ENCODE measurements at places on chromosomes 6 and 20. TPM values are rescaled to one million over a fixed set of nuclear protein-coding genes. Genes with fewer than 3 reads are reported as not detected.

GRCh38 chr6:106446983-106447382 is 86.5 kb downstream of the CRYBG1 start:
- no peak for DNase-seq

The TRIM10 gene
- 2.7 TPM for total RNA-seq

GRCh38 chr20:2399390-2399789 is 18.7 kb downstream of the TGM6 start:
- DNase-seq = no peak

DNA sequence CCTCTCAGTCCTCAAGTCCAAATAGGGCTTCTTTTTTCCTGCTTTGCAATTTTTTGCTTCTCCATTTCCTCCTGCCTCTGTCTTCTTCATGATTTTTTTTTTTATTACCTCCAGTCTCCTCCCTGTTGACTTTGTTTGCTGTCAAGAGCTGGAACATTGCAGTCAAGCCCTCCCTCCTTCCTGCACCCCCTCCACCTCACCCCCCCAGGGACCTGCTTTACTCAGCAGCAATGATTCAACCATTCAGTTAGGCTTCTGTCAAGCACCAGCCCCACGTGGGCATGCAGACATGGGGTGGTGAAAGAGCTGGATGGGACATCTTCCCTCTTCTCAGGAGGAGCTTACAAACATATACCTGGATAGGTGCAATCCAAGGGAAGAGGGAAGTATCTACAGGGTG is 142.4 kb downstream of the LRFN2 start:
- DNase-seq = peak; percentile 17

GRCh38 chr6:137951064-137951597 is 84.1 kb downstream of the TNFAIP3 start:
- no peak for DNase-seq

GRCh38 chr6:159134701-159135364 is 34.4 kb upstream of the FNDC1 start:
- peak; percentile 80 for DNase-seq

DNA sequence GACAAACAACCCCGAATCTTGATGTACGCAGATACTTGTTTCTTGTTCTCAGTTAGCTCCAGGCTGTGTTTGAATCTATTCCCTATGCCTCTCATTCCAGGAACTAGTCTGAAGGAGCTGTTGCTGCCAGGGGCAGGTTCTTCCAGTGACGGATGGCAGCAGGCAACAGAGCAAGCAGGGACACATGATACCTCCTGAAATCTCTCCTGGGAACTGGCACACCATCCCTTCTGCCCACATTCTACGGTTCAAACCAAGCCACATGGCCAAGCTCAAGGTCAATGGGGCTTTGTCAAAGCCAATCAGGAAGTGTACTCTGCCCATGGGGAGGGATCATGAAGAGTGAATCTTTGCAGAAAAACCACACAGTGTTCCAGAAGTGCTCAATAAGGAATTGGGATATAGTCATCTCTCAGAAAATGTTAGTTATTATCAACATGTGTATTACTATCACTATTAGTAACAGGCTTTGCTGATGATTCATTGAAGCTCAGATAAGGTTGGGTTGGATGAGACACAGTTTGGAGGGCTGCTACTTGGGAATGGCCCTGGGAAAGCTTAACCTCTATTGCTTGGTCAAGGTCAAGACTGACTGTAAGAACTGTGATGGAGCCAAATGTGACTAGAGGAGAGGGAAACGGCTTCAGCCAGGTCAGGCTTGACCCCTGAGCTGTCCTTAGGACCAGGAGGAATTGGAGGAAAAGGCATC is 454.9 kb downstream of the PTPRT start:
- DNase-seq = no peak

The SSTR4 gene
- total RNA-seq = not detected

The NOX3 gene
- not detected for total RNA-seq

The ANKRD66 gene
- not detected for total RNA-seq

GRCh38 chr6:159679091-159680077 is 13.7 kb downstream of the SOD2 start:
- no peak for DNase-seq

The CDC25B gene
- total RNA-seq = 58.7 TPM

GRCh38 chr6:30690403-30691207 is at the start of gene NRM:
NRM (minus strand) TSS chr6:30690984; CDS start chr6:30690974, 10 bp downstream.
- peak; percentile 90 for DNase-seq

DNA sequence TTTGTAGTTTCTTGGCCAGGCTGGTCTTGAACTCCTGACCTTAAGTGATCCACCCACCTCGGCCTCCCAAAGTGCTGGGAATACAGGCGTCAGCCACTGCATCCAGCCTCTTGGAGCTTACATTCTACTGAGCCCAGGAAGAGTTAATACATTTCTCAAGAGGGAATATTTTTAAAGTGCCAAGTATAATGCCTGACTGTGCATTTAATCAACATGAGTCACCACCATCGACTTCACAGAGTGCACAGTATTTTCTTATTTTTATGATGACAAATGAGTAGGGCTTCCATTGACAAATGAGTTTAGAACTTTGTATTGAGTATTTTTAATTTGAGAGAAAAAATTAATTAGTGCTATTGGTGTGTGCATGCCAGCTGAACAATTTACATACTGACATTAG is 72.2 kb downstream of the SASH1 start:
- DNase-seq = no peak

- DNase-seq = no peak
Measured at GRCh38 chr6:16982807-16983206, 119.0 kb upstream of the STMND1 start.

DNA sequence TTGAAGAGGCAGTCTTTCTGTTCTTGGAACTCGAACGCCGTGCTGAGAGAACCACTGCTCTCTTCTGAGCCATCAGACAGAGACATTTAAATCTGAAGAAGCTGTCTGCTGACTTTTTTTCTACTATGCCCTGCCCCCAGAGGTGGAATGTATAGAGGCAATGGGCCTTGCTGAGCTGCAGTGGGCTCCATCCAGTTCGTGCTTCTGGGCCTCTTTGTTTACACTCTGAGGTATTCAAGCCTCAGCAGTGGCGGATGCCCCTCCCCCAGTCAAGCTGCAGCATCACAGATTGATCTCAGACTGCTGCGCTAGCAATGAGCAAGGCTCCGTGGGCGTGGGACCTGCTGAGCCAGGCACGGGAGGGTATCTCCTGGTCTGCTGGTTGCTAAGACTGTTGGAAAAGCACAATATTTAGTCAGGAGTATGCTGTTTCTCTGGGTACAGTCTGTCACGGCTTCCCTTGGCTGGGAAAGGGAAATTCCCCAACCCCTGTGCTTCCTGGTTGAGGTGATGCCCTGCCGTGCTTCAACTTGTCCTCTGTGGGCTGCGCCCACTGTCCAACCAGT is 526.8 kb downstream of the CD109 start:
- no peak for DNase-seq

The WFDC12 gene
- total RNA-seq = not detected

The FRMD1 gene
- 86.4 TPM for total RNA-seq

The MCHR2 gene
- not detected for total RNA-seq

The CST5 gene
- not detected for total RNA-seq

GRCh38 chr20:62606551-62607201 is 35.6 kb upstream of the SLCO4A1 start:
- peak; percentile 28 for DNase-seq

DNA sequence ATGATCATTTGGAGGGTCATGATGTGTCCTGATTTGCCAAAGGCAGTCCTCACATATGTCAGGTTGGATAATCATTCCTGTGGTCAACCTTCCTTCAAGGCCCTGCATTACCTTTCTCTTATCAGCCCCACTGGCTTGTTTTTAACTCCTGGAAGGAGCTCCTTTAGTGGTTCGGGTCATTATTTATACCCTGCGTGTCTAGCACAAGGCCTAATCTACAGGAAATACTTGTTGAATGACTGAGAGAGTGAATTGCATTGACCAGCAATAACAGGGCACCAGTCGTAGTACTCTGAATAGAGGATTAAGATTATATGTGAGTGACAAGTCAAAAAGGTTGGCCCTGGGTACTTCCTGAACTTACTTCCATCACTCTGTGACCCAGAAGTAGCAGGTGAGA is 4.5 kb downstream of the HIVEP2 start:
- DNase-seq = no peak

GRCh38 chr6:27757307-27757706 is 154.9 kb downstream of the OR2B2 start:
- DNase-seq = peak; percentile 70

GRCh38 chr6:25627001-25627400 is 25.0 kb upstream of the SCGN start:
- no peak for DNase-seq

The UNC5CL gene
- 2.5 TPM for total RNA-seq

The PLCB4 gene
- total RNA-seq = 31.0 TPM

GRCh38 chr20:62706344-62706743 is 2.3 kb upstream of the NTSR1 start:
- DNase-seq = no peak

GRCh38 chr6:33988121-33989015 is 157.5 kb downstream of the GRM4 start:
- DNase-seq = peak; percentile 55

- DNase-seq = no peak
Measured at GRCh38 chr6:151254451-151255081, 14.8 kb downstream of the AKAP12 start.

DNA sequence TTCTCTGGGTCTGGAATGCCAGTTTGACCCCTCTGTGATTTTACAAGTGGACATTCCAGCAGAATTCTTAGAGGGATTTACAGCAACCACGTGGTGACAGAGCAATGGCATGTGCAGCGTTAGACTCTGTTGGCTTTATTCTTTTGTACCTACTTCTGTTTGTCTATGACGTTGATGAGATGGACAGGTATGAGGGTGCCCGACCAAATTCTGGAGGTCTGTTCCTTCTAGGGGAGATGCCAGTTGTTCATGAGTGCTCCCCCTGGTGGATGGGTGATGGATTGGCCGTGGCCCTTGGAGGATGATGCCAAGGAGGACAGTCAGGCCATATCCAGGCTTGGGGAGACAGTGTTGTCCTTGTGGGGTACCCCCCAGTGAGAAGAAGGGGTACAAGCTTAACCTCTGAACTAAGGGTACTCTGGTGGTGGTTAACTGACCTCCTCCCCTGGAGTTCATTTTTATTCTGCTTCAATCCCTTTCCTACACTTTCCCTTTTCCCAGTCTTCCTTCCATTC is 198.6 kb downstream of the DTNBP1 start:
- peak; percentile 47 for DNase-seq

DNA sequence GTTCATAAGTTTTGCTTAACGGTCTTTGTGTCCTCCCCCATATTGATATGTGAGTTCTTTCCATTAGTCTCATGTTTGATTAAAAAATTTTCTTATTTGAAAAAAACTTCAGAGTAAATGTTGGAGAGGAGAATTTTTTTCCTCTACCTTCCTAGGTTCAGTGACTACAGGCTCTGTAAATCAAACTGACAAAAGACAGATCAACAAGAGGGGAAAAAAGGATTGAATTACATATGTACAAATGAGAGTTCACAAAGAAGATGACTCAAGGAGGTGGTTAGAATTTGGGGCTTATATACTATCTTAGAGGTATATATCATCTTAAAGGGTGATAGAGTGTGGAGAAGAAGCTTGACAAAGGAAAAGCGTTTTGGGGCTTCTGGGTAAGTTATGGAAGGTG is 5.6 kb downstream of the TMC2 start:
- no peak for DNase-seq

DNA sequence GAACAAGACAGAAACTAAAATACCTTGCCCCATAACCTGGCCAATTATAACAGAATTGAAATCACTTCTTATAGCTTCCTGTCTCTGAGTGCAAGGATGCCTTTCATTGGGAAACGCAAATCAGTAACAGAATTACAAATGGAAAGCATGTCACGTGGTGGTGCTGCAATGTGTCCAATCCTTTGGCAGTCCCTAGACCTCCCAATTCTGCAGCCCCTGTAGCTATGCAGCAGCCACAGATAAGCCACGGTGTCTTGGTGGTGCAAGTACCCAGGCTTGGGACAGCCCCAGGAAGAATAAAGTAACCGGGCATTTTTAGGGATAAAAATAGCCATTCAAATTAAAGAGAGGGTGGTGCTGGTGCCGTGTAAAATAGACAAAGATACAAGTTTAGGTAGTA is 134.6 kb upstream of the CCN2 start:
- DNase-seq = no peak

The TFAP2A gene
- not detected for total RNA-seq

DNA sequence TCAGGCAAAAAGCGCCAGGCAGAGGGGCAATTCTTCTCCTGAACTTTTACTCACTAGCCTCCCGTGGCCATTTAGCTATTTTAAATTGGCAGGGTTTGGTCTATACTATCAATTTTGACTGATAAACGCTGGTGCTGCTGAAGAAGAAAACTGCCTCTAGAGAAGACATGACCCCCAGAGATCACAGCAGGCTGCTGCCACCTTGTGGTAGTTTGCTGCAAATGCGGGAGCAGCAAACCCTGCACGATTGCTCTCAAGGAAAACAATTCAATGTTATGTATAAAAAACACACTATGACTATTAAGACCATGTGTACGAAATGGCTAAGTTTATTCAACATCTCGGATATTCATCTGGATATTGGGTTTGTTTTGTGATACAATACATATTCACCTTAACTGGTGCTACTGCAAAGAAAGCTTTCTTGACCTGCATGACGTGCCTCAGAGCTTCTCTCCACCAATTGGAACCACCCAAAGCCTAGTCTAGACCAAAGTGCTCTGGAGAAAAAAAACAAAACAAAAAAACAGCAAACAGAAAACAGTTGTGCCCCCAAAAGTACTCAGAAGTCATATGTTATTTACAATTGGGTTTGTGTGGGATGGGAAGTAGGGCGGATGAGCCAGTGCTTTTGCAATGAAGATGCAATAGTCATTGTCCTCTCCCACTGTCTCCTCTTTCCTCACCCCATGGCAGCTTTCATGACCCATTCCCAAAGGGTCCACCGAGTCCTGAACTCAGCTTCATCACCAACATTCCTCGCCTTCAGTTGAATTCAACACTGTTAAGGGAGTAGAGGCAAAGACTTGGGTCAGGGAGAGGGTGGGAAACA is 19.6 kb upstream of the IL17F start:
- peak; percentile 58 for DNase-seq

The ALDH5A1 gene
- total RNA-seq = 8.4 TPM

- no peak for DNase-seq
Measured at GRCh38 chr20:10634683-10635411, 39.0 kb downstream of the JAG1 start.

DNA sequence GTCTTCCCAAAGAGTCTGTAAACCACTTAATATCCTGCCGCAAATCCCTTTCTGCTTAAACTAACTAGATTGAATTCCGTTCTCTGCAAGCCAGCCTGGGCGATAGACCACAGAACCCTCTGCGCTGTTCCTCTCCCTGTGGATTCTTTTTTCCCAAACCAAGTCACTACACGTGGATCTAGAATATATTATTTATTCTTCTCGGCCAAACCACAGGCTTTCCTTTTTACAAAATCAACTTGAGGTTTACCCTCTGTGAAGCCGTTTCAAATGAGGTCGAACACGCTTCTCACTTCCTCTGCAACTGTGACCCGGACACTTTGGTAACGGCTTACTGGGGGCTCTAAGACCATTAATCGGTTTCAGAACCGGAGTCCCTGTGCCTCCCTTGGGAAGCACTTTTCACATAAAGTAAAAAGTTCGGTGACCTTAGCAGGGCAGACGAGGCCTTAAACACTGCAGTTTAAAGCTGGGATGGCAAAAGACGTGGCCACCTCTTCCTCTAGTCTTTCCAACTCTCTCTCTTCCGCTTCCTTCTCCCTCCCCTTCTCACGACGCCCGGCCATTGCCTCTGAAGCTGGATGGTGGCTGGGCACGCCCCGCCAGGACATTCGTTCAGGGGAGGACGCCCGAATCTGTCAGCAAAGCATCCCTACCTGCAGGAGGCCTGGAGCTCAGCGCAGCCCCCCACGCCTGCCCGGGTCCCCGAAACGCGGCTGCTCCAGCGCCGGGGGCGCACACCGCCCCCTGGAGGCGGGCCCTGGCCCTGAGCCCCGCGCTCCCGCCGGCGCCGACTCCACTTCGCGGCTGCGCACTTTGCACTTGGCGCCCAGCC is 55.0 kb upstream of the FOXC1 start:
- peak; percentile 71 for DNase-seq

GRCh38 chr20:23823621-23824324 is 2.8 kb downstream of the CST2 start:
- DNase-seq = no peak
